ENCODE measurements at places on chromosomes 5 and 9. TPM values are rescaled to one million over a fixed set of nuclear protein-coding genes. Genes with fewer than 3 reads are reported as not detected.

The EPB41L4B gene
- 0.74 TPM for total RNA-seq

- DNase-seq: no peak
Measured at GRCh38 chr5:45542421-45542820, 153.8 kb downstream of the HCN1 start.

The PRDM9 gene
- not detected for total RNA-seq

DNA sequence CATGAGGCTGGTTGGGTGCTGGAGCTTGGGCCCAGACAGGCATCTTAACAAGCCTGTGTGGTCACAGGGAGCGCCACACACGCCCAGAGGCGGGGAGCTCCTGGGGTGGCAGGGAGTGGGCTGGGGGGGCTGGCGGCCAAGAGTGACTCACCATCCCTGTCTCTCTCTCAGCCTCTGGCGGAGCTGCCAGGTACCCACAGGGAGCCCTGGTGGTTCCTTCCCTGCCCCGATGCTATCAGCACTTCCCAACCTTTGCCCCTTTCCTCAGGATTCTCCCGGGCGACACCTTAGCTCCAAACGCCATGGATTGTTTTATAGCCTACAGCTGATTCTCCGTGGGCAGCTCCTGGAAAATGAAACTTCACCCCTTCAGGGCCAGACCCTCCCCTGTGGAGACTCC is 5.5 kb downstream of the SLC9A3 start:
- DNase-seq: no peak

The PDZD2 gene
- total RNA-seq: not detected

The ANXA2R gene
- 9.9 TPM for total RNA-seq

- peak; percentile 61 for DNase-seq
Measured at GRCh38 chr9:34986540-34987047, 3.0 kb upstream of the DNAJB5 start.

The BHMT2 gene
- not detected for total RNA-seq

The CDH6 gene
- total RNA-seq: not detected

The ARID3C gene
- not detected for total RNA-seq

- DNase-seq: no peak
Measured at GRCh38 chr5:31086839-31087415, 106.6 kb upstream of the CDH6 start.

The XPA gene
- total RNA-seq: 12.6 TPM

DNA sequence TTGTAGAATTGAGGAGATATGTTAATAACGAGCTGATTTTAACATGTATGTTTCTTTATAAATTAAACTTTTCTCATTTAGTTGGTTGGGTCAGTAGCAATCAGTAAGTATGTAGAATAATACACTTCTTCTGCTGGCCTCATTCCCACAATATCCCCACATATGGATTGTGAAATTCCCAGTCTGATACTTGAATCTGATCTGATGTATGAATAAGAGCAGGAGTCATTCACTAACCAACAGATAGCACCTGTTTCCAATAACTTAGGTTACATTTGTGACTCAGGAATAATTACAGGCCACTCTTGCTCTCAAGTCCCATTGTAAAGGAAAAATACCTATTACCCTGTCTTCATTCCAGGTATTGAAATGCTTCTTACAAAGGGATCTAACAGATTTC is 23.9 kb downstream of the SLC36A1 start:
- DNase-seq: no peak

DNA sequence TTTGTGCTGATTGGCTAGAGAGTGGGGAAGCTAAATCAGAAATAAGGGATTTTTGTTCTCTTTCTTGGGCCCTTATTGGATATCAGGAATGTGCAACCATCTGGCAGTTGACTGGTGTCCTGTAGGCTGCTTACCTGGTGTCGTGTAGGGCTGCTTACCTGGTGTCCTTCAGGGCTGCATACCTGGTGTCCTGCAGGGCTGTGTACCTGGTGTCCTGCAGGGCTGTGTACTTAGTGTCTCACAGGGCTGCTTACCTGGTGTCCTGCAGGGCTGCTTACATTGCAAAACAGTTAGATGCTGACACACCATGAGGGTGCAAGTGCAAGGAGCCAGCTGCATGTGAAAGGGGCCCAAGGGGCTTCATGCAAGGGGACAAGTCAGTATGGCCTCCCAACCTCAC is 249.3 kb downstream of the ICE1 start:
- DNase-seq: no peak

DNA sequence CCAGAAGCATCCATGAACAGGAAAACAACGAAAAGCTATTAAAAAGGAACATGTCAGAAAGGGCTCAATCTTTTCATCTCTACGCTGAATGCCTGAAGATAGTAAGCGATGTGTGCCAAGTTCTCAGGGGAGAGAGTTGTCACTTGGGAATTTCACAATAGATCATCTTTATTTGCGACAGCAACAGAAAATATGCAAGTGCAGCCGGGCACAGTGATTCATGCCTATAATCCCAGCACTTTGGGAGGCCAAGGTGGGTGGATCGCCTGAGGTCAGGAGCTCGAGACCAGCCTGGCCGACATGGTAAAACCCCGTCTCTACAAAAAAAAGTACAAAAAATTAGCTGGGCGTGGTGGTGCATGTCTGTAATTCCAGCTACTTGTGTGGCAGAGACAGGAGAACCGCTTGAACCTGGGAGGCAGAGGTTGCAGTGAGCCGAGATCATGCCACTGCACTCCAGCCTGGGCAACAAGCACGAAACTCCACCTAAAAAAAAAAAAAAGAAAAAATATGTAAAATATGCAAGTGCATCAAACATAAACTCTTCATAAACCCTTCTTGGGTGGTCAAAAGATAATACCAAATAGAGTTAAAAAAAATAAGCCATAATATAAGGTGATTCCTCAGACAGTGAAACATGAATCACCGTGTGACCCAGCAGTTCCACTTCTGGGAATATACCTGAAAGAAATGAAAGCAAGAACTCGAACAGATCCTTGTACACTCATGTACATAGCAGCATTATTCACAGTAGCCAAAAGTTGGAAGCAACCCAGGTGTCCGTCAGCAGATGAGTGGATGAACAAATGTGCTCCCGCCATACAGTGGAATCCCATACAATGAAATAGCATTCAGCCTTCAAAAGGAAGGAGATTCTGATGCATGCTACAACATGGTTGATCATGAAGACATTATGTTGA is 16.2 kb downstream of the SFXN1 start:
- no peak for DNase-seq

- peak; percentile 12 for DNase-seq
Measured at GRCh38 chr5:72107901-72108201, 576 bp downstream of the MAP1B start.

The PAPPA gene
- not detected for total RNA-seq

GRCh38 chr5:5335700-5336264 is 86.7 kb upstream of the ICE1 start:
- DNase-seq: no peak

- DNase-seq: no peak
Measured at GRCh38 chr5:93163010-93163663, 417.9 kb downstream of the NR2F1-AS1 start.
